ENCODE measurements at places on chromosomes 7 and 10.

GRCh38 chr7:2604608-2605174 lies 27.1 kb upstream of the TTYH3 start:
- no peak for DNase-seq

DNA sequence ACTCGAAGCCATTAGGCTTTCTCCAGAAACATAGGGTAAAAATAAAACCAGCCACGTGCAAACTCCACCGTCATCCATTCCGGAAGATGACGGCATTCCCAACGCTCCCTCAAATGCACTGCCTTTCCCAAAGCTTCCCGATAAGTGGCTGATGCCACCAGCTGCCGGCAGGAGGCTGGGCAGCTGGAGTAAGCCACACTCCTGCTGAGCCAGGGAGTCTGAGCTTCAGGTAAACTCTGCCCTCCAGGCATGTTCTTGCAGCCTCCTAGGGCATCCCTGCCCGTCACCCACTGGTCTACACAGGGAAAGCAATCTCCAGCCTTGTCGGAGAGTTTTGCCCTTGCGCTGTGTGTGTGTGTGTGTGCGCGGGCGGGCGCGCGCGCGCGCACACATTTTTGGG lies 40.5 kb upstream of the TMEM273 start:
- no peak for DNase-seq

DNA sequence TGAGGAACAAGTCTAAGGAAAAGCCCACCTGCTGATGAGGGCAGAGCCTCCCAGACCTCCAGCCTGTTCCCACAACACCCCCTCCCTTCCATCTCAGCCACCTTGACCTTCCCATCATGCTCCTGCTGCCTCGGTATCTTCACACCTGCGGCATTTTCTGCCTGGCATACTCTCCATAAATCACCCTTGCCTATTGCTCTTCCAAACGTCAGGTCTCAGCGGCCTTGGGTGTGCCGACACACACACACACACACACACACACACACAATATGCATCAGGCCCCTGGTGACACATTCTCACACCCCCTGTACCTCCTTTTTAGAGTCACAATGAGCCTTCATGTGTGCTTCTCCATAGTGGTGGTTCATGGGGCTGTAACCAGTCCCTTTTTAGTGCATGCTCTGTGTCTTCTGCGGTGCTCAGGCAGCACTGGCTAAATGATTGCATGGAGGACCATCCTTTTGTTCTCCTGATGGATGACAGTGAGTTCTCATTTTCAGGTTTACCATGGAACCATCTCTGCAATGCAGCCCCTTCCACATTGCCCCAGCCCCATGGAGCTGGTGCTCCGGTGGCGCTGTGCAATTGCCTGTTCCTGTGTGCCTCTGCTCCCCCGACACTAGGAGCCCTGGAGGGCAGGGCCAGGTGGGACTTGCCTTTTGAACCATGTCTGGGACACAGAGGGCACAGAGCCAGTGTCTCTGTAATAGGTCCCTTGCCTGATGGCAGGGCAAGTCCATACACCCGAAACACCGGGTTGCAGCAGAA lies 4.5 kb downstream of the ADIRF start:
- no peak for DNase-seq

DNA sequence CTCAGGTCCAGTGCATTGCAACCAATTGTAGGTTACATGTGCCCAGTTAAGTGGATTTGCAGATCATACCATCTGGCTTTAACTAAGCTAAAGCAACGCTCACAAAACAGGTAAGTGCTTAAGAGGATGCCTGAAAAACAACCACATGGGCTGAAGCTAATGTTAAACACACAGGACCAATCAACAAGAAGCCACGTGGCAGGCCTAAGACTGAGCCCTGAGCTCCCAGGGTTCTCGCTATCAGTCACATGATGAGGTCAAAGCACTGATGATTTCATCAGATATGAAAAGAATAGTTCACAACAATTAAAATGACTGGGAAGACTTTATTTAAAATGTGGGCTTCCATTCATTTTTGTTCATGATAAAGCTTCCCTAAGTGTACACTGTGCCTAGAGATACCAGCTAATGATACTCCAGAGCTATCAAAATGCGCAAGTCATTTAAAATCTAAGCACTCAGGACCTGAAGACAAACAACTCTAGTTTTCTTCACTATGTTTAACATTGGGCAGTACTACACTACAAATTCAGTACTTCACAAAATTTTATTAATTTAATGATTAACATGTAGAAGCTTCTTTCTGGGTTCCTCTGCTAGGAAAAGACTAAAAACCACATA lies 90.6 kb downstream of the PIP4K2A start:
- DNase-seq, result no peak

GRCh38 chr10:125127110-125127509 lies 33.3 kb downstream of the CTBP2 start:
- no peak for DNase-seq

GRCh38 chr7:47404010-47404409 lies 177.9 kb downstream of the TNS3 start:
- no peak for DNase-seq

GRCh38 chr7:76077435-76077834 lies 29.5 kb downstream of the MDH2 start:
- DNase-seq, result no peak

- DNase-seq, result no peak
These were observed 3.9 kb downstream of the SFRP4 start for GRCh38 chr7:37912756-37913155.

GRCh38 chr7:8391353-8392062 lies 41.9 kb upstream of the NXPH1 start:
- no peak for DNase-seq

GRCh38 chr10:44749151-44749550 lies 162.0 kb upstream of the TMEM72 start:
- DNase-seq, result no peak

GRCh38 chr10:24118246-24118645 lies 90.7 kb upstream of the KIAA1217 start:
- DNase-seq, result no peak

DNA sequence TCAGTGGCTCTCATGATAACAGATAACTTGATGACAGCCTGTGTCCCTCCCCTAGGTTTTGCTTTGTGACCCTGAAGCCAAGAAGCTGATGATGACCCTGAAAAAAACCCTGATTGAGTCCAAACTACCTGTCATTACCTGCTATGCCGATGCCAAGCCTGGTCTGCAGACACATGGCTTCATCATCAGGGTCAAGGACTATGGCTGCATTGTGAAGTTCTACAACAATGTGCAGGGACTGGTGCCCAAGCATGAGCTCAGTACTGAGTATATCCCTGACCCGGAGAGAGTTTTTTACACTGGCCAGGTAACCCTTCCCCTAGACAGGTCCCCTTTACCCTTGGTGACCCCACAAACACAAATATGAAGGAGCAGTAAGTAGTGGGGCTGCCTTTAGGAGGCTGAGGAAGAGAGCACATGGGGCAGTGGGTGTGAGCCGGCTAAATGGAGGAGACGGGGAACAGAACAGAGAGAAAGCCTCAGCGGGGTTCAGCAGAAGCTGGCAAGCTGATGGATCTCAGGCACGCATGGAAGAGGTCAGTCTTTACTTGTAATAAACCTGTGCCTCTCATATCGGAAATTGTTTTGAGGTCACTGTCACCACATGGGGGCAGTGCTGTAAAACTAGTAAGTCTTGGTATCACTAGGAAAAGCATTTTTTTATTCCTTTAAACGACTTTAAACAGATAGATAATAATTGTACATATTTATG lies 20.2 kb downstream of the PDCD11 start:
- no peak for DNase-seq

GRCh38 chr10:80461208-80462183 lies 7.4 kb downstream of the TSPAN14 start:
- no peak for DNase-seq

GRCh38 chr10:29748109-29748650 lies 113.4 kb upstream of the SVIL start:
- DNase-seq, result no peak

DNA sequence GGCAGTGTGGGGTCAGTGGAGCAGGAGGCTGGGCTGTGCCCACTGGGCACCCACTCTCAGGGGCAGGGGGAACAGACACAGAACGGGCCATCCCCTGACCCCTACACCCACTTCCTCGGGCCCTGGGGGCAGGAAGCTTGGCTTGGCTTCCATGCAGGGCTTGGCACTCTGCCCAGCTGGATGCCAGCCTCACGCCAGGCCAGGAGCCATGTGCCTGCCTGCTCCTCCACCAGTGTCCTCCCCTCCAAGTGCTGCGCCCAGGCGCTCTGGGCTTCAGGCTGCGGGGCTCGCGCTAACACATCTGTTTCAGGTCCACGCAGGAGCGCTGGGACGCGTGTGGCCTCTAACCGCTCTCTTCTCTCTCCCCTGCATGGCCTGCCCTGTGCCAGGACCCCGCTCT lies 12.7 kb downstream of the LDB3 start:
- DNase-seq, result no peak

GRCh38 chr7:46163246-46163645 lies 242.2 kb upstream of the IGFBP3 start:
- no peak for DNase-seq

- DNase-seq, result no peak
These were observed 182.2 kb upstream of the INHBA start for GRCh38 chr7:41885078-41885477.

DNA sequence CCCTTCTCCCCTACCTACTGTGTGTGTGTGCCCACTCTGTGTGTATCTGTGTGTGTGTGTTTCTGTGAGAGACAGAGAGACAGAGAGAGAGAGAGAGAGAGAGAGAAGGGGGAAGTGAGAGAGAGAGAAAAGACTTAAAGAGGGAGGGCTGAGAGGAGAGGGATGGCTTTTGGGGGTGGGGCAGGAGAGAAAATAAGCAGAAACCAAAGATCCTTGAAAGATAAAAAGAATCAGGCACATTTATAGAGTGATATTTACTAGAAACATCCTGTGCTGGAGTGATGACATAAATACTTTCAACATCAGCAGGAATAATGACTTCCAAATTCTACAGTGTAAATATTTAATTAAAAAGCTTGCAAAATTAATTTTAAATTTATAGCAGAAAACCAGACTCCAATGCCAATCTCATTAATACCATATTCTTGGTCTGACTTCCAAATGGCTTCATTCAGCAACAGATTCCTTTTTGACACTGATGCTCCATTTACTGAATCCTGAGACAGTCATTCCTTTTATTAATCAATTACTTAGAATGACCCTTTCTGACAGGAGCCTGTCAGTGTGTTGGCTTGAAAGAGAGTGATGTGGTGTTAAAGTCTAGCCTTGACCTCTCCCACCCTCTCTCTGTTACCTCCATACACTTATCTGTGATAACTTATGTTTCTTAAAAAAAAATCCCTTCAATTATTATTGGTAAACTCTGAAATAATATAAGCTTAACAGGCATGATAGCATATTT lies 41.7 kb upstream of the WNT2 start:
- DNase-seq, result no peak

GRCh38 chr7:23121165-23121564 lies 15.6 kb downstream of the KLHL7 start:
- DNase-seq, result no peak

DNA sequence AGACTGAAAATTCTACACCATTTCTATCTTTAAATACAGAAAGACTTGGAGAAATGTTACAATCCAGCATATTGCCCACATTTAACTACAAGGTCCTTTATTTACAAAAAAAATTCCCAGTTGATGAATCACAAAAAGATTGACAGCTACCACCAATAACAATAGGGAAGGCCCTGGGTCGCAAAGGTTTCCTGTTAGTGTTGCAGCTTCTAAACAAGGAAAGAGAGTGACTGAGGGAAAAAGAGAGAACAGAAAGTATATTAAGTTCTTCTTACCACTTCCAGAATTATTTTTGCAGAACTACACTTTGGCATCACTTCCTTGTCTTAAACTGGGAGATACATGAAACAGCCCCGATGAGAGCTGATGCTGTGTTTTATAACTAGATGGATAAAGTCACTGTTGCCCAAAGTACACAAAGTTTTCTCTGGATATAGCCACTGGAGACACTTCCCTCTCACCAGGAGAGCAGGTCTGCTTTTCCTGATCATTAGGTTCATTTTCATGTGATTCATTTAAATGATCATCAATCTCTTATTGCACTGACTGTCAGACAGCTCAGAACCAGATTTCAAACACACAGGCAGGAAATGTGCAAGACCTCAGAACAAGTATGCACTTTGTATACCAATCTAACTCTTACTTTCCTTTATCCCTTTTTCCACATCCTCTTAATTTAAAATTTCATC lies 57.0 kb downstream of the SHTN1 start:
- DNase-seq, result no peak

GRCh38 chr10:63438506-63439498 lies 27.0 kb downstream of the JMJD1C start:
- no peak for DNase-seq

DNA sequence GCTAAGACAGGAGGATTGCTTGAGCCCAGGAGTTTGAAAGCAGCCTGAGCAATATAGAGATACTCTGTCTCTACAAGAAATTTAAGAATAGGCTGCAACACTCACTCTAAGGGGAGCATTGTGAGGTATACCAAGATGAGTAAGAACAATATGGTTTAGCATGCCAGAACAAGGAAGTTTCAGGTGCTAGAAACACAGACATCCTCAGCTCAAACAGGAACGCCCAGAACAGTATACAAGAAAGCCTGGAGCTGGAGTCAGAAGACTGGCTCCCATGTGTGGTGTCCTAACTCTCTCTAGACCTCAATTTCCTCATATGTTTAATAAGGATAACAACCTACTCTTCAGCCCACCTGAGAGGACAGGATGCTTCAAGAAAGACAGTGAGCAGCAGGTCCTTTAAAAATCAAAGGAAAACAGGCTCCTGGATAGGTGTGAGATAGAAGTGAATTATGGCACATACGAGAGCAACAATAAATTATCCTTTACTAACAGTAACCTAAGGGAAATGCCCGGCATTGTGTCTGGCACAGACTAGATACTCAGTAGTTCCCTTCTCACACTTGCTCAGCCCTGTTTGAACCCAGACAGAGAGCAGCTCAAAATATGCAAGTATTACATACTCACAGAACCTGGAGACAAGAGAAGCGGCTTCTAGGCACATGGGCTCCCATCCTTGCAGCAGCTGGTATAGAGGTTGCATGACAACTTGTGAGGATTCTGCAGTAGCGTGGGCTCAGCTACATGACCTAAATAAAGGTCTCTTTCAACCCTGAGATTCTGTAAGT lies 45.4 kb downstream of the KAT6B start:
- no peak for DNase-seq

GRCh38 chr10:79239924-79240581 lies 107.2 kb upstream of the PPIF start:
- no peak for DNase-seq

GRCh38 chr7:72080865-72081510 lies 331.1 kb downstream of the CALN1 start:
- DNase-seq, result no peak

DNA sequence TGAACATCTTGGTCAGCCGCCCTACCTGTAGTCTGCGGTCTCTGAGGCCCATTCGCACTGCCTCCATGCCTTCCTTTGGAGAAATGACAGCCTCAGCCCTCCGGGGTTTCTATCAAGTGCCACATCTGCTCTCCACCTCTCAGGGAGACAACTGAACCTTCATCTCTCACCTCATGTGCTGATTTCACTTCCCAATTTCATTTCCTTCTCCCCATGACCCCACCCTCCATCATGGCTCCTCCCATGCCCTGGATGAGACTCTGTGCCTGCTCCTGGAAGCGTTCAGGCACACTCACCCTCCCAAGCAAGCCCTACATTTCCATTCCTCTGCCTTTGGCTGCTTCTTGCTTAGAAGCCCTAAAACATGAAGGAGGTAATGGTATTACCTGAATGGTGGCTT lies 7.8 kb upstream of the SCD start:
- no peak for DNase-seq

Measured in keratinocyte (primary cell).